Activated CD8-positive, alpha-beta memory T cell treated with anti-CD3 and anti-CD28 coated beads for 48 hours (primary cell): ENCODE measurements at places on chromosomes 3 and 15.

- no peak for DNase-seq
Measured at GRCh38 chr3:53151870-53152660, 8.9 kb upstream of the PRKCD start.

- DNase-seq = no peak
Measured at GRCh38 chr15:36921484-36922091, 178.8 kb downstream of the MEIS2 start.

DNA sequence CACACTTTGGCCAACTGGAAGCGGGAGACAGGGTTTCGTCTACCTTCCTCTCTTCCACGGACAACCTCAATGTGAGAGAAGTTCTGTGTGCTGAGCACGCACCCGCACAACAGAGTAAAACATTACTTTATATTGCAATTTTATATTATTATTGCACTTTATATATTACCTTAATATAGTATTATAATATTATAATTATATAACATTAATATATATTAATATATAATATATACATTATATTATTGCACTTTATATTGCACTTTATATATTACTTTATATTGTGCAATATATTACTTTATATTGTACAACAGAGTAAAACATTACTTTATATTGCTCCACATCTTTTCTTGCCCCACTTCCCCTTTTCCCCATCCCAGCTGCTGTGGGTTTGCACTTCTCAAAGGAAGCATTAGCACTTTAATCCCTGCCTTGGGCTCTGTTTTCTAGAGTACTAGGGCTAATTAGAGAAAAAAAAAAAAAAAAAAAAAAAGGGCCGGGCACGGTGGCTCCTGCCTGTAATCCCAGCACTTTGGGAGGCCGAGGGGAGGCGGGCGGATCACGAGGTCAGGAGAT is 76.4 kb upstream of the SLC4A7 start:
- DNase-seq = no peak

DNA sequence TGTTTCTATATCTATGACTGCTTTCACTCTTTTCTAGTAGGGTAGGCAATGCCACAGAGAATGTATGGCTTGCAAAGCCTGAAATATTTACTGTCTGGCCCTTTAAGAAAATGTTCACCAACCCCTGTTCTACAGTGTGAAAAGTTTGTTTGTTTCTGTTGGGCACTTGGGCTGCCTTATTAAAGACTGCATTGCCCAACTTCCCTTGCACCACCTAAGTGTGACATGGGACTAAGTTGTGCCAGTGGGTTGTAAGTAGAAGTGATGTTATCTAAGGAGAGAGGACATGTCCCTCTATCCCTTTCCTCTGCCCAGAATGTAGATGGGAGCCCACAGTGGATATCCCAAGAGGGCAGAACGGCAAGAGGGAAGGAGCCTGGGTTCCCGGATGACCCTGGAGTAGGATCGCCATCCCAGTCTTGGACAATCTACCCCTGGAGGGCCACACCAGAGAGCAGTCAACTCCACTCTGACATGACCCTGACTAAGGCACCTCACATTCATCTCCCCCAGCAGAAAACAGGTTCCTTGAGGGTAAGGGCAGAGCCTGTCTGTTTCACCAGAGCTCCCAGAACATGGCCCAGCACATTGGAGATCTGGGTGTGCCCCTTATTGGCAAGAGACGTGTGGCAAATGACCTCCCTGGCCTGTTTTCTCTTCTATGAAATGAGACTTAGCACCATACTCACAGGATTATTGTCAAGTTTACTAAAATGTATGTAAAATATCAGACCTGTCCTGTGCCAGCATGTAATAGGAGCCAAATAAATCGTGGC is 138.8 kb downstream of the SMAD6 start:
- no peak for DNase-seq

DNA sequence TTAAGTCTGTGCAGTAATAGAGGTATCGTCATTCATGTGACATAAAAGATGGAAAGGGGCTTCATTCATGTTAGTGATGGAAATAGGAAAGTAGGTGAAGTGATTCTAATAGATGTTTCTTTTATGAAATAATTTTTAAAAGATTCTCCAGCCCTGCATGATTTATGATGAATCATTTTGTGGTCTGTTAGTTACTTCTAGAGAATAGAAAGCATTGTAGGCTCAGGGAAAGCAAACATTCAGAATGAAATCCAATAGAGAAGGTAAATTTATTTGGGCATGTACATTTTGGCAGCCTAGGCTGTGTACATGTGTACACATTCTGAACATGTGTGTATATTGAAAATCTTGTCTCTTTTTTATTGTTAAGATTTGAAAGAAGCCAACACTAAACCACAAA is 23.1 kb downstream of the PPARG start:
- no peak for DNase-seq

DNA sequence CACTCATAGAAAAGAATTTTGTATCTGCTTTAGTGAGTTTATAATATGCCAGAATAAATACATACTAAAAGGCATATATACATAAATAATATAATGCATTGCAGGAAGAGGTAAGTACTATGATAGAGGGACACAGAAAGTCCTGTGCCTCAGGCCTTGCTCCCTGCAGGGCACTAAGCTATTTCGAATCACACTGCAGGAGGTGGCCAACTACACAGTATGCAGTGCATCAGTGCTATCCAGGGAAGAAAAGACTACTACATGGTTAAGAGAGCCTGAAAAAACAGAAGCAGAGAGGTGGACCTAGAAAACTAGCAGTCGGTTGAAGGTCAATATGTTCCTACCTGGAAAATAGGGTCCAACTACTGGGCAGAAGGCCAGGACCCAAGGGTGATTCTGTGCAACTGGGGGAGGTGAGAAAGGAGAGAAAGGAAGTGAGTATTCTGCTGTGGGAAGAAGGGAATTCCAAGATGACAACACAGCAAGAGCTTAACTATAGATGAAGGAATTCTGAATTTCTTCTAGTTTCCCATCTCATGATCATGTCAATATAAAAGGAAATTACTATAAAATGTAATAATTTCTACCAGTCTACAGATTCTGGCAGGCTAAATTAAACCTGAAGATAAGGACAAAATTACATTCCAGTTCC is 218.0 kb downstream of the ZBTB20 start:
- DNase-seq = no peak

DNA sequence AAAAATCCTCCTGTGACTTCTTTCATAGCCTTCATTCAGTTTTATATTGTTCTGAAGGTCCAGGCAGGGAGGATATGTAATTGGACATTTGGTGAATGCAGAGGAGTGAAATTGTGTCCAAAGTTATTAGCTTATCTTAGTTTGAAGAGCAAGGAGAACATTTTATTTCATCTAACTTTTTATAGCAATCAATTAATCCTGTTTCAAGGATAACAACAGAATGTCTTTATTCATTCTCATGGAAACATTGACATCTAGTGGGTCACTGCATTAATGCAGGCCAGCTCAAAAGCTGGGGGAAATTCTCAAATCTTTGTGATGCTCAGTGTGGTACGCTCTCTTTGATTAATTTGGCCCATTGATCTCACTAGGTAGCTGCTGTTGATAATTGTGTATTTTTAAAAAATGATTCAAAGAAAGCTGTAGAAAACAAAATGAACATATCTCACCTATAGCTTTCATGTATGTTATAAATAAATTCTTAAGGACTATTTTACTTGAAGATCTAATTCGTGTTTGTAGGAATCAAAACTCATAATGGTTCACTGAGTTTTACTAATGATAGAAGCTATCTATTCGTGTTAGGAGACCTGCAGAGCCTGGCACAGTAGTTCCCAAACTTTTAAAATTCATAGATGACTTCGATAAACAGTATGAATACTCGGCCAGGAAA is 150.8 kb upstream of the KCNMB2 start:
- DNase-seq = no peak

DNA sequence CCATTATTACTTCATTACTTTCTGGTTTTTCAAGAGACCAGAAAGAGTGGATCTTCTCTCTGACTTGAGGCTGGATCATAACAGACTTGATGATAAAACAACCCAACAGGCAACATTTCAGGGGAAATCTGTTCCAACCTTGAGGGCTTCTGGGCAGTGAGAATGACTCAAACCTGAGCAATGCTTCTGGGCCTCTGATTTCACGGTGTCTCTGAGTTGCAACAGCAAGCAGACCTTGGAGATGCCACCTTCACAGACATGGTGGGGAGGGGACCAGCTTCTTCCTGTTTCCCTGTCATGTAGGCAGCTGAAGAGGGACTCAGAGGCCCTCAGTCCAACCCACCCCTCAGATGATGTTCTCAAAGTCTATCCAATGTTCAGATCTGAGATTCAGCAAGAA is 104.0 kb downstream of the ABHD5 start:
- no peak for DNase-seq

- no peak for DNase-seq
Measured at GRCh38 chr3:194343561-194343893, 7.6 kb downstream of the CPN2 start.

GRCh38 chr3:141346418-141346817 is 21.9 kb upstream of the ZBTB38 start:
- no peak for DNase-seq

DNA sequence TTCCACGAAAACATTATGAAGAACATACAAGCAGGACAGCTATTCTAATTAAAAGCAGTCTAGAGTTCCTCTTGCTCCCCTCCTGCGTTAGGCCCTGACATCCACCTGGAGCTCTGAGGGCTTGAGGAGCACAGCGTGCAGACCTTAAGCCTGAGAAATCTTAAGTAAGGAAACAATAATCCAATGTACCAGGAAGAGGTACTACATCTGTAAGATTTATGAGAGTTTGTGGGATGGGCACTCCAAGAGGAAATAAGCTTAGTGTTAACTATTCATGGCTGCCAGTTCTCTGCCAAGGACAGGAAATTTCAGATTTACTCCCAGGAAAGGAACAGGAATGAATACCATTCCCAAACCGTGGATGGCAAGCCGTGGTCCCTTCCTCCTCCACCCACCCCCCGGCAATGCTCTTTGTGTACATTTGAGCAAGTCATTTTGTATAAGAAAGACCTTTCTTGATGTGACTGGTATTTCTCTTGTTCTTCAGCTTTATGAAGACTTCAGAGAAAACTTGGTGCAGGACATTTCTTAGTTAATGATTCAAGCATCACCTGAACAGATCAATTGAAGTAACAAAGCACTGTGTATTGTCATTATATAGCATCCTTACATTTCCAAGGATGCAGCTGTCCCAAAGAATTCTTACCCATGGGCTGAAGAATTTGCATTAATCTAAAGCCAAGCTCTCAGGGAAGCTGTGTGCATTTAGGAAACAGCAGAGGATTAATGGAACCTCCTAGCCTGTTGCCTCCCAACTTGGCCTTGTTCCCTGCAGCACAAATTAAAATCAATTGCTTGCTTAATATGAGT is 28.8 kb upstream of the VILL start:
- DNase-seq = no peak

GRCh38 chr3:125087768-125088391 is 32.1 kb upstream of the HEG1 start:
- no peak for DNase-seq
